ENCODE measurements at places on chromosomes 1 and 21.

DNA sequence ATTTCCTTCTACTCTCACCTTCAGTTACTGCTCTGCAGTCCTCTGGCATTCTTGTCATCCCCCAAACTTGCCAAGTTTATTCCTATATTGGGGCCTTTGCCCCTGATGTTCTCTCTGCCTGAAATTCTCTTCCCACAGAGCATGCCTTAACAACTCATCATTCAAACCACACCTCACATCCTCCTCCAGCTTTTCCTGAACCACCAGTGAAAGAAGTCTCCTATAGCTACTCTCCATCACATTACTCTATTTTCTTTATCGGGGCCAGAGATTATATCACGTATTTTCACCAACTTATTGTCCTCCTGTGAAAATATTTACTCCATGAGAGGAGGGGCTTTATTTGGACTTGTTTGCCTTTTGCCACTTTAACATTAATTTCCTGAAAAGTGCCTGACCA, 32.1 kb downstream of the EXTL2 start:
- peak; percentile 88 for DNase-seq

GRCh38 chr1:184041731-184042130, 4.2 kb upstream of the COLGALT2 start:
- no peak for DNase-seq

GRCh38 chr1:13702425-13703127, 2.6 kb downstream of the PRDM2 start:
- no peak for DNase-seq

DNA sequence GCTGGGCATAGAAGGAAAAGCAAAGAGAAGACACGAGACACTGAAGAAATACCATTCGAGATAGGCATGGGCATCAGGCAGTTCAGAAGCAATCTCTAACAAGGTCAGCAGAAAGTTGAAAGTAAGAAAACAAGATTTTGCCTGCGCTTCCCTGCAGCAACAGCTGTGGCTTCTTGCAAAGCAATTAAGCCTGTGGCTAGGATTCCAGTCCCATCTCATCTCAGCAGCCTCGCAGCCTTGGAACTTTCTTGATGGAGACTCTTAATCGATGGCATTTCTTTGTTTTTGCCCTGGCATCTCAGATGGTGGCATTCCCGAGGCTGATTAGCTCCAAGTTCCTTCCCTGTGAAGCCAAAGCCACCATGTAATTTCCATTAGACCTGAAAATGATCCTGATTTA, 64.6 kb upstream of the SPAG17 start:
- no peak for DNase-seq

DNA sequence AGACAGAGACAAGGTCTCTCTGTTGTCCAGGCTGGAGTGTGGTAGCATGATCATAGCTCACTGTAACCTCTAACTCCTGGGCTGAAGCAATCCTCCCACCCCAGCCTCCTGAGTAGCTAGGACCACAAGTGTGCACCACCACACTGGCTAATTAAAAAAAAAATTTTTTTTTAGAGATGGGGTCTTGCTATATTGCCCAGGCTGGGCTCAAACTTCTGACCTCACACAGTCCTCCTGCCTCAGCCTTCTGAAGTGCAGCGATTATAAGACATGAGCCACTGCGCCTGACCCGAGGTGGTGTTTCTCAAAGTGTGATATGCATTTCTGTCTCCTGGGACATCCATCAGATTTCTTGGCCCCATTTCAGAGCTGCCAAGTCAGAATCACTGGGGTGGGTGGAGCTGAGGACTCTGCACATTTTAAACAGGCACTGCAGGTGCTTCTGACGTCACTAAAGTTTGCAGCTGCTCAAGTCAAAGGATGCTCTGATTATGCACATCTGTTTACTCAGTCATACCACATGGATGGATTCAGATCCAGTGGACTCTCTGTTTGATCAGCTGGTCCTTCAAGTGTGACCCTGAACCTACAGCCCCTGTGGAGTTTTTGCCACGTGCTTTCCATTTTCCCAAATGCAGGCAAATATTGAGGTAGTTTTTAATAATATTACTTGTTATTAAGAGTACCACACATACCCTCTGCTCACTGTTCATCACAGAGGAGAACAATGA, 21.4 kb downstream of the TGFB2 start:
- no peak for DNase-seq

DNA sequence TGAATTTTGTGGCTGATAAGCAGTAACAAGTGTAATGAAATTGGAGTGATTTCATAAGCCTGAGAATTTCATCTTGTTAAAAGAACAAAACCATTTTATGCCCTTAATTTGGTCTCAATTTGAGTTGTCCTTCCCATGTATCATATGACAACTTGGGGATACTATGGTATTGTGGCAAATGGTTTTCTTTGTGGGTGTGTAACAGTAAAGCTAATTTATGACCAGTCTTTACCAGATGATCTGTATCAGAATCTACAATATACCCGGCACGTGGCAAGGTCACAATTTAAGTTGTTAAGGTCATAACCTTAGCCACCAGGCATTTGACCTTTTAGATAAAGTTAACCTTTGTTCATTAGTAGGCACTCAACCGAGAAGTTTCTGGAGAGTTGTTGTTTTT, 9.1 kb downstream of the NFIA start:
- no peak for DNase-seq

- no peak for DNase-seq
These were observed 2.6 kb upstream of the C1orf141 start for GRCh38 chr1:67137307-67137753.

GRCh38 chr1:101145449-101145820, 91.4 kb upstream of the S1PR1 start:
- DNase-seq, result no peak

DNA sequence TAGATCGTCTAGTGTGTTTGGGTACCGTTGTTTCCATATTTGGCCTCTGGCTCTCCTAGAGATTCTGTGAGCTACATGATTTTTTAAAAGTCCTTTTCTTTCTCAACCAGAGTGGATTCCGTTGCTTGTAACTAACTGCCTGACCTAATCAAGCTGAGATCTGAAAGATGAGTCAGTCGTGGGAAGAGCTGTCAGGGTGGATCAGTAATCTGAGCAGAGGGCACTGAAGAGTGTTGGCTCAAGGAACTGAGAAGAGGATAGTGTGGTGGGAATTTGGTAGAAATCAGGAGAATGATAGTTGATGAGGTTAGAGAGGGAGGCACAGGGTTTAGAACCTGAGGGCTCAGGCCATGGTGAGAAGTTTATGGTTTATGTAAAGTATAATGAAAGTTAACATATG, 52.2 kb downstream of the TRAF5 start:
- peak; percentile 7 for DNase-seq

DNA sequence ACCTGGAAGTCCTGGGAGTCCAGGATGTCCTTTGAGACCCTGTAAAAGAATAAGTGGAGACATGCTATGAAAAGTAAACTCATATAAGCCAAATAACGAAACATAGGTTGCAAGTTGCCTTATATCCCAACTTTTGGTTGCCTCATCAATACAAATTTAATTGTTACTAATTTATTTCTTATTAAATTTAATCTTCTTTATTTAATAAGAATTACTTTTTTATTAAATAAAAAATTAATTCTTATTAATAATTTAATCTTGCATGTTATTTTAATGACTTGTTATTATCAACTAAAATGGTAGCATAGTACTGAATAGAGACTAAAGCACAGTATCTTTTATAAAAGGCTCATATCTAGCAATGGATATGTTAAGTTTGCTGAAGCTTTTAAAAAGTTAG, 92.9 kb downstream of the COL24A1 start:
- no peak for DNase-seq

DNA sequence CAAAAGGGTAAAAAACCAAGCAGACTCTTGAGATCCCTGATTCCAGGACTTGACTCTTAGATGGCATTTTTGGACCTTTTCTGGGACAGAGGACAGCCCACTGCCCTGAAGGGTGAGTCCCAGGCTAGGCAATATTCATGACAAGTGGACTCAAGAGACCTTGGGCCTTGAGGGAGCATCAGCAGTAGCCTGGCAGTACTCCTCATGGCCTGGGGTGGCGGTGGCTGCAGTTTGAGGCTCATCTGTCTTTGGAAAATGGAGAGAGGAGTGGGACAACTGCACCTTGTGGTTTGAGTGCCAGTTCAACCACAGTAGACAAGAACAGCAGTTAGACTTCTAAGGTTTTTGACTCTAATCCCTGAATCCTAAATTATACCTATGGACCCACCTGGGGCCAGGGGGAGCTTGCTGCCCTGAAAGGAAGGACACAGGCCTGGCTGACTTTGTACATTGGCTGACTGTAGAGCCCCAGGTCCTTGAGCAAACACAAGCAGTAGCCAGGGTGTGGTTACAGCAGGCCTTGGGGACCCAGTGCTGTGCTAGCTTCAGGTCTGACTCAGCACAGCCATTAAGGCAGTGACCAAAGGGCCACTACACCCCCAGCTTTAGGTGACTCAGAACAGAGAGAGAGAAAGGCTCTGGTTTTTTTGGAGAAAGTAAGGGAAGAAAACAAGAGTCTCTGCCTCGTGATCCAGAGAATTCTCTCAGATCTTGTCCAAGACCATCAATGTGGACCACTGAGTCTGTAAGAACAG, 1023.2 kb downstream of the KCNT2 start:
- no peak for DNase-seq

- no peak for DNase-seq
These were observed 30.7 kb downstream of the EIF2D start for GRCh38 chr1:206581571-206581981.

- no peak for DNase-seq
These were observed 15.5 kb downstream of the TRPM2 start for GRCh38 chr21:44368711-44369446.

- peak; percentile 89 for DNase-seq
These were observed at the start of gene FCRLA for GRCh38 chr1:161706482-161707347. Gene FCRLA, plus strand, starts transcription at chr1:161707229. Its CDS starts 36 bp downstream, at chr1:161707265.

DNA sequence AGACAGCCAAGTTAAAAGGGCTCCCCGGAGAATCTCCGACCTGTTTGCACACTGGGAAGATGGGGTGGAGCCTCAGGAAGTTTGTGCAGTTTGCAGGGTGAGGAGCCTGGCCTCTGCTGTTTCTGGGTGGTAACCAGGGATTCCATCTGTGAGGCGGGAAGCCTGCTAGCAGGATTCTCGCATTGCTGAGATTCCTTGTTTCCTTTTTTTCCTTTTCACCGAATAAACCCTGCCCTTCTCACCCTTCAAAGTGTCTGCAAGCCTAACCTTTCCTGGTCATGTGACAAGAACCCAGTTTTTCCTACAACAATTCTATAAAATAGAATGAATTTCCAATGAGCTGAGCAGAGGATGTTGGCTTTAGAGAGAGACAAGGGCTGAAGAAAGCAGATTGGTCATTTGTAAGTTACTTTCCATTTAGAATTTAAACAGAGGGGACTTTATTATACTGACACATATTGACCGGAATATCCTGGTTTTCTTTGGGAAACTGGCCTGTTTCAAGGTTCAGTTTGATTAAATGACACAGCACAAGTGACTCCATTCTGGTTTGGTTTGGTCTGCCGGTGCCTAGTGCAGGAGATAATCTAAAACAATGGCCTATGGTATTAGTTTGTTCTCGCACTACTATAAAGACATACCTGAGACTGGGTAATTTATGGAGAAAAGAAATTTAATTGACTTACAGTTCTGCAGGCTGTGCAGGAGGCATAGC, 48.7 kb upstream of the DNAH14 start:
- no peak for DNase-seq

DNA sequence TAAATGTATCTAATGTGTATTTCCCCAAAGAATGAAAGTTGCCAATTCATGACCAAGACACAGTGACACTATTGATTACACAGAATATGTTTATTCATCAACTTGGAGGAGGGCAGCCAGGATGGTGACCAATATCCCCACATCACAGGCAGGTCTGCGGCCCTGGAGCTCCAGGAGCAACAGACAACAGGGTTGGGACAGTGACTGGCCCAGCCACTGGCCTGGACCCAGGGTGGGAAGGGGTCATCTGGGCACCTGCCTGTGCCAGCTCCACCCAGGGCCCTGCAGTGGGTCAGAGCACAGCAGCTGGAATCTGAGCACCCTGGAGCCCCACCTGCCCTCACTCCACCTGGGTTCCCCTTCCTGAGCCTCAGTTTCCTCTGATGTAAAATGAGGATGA, 466.1 kb downstream of the MATN1 start:
- no peak for DNase-seq

DNA sequence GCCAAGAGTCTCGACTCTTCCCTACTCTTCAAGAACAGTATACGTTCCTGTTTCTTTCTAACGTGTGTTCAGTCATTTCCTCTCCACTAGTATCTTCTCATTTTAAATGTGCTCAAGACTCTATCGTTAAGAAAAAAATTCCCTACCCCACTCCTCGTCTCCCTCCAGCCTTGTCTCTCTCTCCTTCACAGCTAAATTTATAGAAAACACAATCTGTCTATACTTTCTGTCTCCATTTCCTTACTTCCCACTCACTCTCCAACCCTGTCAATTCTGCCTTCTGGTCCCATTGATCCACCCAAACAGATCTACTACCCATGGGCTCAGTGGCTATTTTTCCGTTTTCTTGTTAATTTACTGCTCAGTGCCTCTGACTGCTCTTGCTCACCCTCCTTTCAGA, 75.3 kb downstream of the CSMD2 start:
- DNase-seq, result no peak

DNA sequence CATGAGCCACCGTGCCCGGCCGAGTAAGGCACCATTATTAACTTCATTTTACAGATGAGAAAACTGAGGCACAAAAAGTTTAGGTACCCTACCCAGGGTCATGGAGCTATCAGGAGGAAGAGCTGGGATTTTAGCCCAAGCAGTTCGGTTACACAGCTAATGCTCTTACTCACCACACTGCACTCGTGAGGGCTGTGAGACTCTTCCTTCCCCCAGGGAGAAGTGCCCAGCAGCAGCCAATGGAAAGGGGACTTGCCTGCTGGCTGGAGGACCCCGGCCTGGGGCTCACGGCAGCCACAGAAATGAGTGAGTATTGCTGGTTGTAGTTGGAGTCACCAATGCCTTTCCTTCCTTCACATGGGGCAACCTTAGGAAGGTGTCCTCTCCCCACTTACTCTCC, 5.2 kb upstream of the CSF1 start:
- DNase-seq, result no peak

DNA sequence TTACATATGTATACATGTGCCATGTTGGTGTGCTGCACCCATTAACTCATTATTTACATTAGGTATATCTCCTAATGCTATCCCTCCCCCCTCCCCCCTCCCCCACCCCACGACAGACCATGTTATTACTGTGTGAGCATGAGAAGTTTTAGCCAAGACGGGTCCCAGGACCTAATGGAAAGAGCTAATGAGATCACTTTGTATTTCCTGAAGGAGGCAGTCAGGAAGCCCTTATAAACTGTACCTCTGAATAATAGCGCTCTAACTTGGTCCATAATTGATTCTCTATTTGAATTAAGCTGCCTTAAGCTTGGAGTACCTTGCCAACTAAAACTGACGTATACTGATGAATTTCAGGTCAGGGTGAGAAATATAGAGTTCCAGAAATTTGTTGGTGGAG, 4.1 kb upstream of the NEGR1 start:
- DNase-seq, result no peak
